Heart left ventricle (tissue), 16 donors: ENCODE measurements at places on chromosomes 16 and 17. TPM values are rescaled to one million over a fixed set of nuclear protein-coding genes. Genes with fewer than 3 reads are reported as not detected.
A peak's percentile ranks its signal among the peaks of the same experiment; 100 is the strongest.

CES5A gene
- total RNA-seq: not detected

ARHGAP23 gene
- 65.4 TPM for total RNA-seq

FNDC8 gene
- not detected for total RNA-seq

PKMYT1 gene
- 2.2 TPM for total RNA-seq

NIP7 gene
- total RNA-seq: 8.4 TPM

RASD1 gene
- 3.9 TPM for total RNA-seq

- no peak for DNase-seq
These were observed 260.6 kb downstream of the CPPED1 start for GRCh38 chr16:12542818-12543699.

DNA sequence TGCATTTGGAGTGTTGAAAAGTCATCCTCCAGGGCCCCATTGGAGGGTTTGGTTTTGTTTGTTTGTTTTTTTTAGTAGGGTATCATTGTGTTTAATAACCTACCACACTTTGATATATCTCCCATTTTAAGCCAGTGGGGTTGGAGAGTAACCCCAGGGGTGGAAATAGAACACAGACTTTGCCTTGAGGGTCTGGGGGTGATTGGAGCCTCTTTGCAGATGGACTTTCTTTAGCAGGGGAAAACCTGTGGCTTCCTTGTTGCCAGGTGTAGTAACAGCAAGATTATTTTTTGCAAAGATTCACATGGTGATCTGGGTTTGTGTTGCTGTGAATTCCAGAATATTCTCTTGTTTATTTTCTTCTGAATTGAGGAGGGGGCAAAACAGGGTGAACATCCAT is 1.5 kb downstream of the ABCC1 start:
- DNase-seq: no peak

- no peak for DNase-seq
These were observed 34.6 kb upstream of the WSB1 start for GRCh38 chr17:27259356-27259755.

GRCh38 chr17:36888236-36888951 is 48.9 kb upstream of the LHX1 start:
- no peak for DNase-seq

- DNase-seq: no peak
These were observed 249.7 kb upstream of the GSE1 start for GRCh38 chr16:85363427-85363826.

DNA sequence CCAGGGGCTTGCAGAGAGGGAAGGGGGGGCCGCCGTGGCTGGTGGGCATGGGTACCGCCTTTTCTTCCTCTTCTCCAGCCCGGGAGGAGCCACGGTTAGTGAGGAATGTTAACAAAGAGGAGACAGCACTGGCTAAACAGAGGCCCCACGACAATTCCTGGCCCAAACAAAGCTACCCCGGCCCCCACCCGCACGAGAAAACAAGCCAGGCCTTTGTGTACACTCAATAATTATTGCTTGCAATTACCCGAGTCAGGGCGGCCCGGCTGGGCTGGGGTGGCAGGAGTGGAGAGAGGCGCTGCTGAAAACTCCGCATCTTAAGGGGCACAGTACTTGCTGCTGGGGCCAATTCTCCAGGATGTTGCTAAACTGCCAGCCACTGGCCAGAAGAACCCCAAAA is 56.4 kb downstream of the IRX5 start:
- no peak for DNase-seq

DNA sequence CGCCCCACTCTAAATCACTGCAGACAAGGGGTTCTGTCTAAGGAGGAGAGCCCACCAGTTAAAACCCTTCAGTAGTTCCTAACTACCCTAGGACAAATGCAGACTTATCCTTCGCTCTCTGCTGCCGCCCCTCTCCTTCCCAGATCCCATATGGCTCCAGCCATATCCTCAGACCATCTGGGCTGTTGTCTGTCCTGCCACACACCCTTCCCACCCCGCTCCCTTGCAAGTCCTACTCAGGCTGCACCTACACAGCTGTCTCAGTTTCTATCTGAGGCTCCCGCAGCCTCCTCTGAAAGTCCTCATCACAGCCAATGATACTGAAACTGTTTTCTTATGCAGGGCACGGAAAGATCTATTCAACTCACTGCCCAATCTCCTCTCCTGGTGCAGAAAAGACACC is 720 bp upstream of the BCKDK start:
- no peak for DNase-seq

DNA sequence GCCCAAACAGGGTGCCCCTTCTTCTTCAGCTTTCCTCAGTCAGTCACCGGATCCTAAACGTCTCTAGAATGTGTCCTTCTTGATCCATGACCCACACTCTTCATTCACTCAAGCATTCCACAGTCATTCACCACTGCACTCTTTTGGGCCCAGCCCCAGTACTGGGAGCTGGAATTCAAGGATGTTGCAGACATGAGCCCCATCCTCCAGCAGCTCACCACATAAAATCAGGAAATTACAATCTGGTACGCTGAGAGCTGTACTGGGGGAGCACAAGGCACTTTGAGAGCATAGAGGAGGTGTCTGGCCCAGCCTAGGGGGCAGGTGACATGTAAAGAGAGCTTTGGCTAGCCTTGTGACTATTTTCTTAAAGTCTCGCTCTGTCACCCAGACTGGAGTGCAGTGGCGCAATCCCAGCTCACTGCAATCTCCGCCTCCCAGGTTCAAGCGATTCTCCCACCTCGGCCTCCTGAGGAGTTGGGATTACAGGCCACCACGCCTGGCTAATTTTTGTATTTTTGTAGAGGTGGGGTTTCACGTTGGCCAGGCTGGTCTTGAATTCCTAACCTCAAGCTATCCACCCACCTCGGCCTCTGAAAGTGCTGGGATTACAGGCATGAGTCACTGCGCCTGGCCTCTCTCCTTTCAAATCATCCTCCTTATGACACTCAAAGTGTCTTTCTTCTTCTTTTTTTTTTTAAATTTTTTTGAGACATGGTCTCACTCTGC is 18.7 kb downstream of the CES4A start:
- DNase-seq: no peak

DNA sequence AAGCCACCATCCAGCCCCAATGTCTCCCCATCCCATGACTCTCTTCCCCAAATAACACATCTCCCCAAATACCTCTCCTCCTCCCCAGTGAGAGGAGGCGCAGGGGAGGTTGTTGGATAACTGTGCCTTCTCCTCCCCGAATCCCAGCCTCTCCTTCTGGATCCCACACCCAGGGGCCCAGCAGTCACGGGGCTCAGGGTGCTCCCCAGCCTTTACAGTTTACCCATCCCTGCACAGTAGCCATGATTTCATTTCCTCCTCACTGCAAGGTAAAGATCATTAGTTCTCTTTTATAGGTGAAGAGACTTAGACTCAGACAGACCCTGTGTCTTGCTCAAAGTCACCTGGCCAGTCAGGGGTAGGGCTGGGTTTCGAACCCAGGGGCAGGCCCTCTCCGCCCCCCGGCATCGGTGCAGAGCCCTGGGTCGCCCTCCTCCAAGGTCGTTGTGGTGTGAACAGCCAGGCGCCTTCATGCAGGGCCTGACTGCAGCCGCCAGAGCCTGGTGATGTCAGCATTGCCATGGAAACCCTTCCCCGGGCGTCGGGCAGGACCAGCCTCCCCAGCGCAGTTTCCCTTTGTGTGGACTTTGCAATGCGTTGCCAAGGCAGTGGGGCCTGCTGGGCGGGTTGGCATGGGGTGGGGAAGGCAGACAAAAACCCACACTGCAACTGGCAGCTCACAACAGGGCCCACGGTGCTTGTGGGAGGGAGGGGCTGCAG is 53.3 kb upstream of the TOB1 start:
- DNase-seq: peak; percentile 96

DNA sequence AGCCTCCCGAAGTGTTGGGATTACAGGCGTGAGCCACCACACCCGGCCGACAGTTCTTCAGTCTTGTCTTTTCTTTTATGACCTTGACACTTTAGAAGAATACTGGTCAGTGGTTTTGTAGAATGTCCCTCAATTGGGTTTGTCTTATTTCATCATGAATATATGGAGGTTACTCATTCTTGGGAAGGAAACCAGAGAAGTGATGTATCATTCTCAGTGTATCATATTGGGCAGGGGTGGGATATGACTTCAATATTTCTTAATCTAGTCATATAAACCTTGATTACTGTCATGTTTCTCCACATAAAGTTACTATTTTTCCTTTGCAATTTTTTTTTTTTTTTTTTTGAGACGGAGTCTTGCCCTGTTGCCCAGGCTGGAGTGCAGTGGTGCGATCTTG is 36.9 kb downstream of the SNTB2 start:
- no peak for DNase-seq

- DNase-seq: no peak
These were observed 17.1 kb downstream of the PHB1 start for GRCh38 chr17:49397586-49397985.

GRCh38 chr16:3266873-3267537 is 10.6 kb upstream of the MEFV start:
- DNase-seq: no peak
